ENCODE measurements at places on chromosomes 7 and 10.

DNA sequence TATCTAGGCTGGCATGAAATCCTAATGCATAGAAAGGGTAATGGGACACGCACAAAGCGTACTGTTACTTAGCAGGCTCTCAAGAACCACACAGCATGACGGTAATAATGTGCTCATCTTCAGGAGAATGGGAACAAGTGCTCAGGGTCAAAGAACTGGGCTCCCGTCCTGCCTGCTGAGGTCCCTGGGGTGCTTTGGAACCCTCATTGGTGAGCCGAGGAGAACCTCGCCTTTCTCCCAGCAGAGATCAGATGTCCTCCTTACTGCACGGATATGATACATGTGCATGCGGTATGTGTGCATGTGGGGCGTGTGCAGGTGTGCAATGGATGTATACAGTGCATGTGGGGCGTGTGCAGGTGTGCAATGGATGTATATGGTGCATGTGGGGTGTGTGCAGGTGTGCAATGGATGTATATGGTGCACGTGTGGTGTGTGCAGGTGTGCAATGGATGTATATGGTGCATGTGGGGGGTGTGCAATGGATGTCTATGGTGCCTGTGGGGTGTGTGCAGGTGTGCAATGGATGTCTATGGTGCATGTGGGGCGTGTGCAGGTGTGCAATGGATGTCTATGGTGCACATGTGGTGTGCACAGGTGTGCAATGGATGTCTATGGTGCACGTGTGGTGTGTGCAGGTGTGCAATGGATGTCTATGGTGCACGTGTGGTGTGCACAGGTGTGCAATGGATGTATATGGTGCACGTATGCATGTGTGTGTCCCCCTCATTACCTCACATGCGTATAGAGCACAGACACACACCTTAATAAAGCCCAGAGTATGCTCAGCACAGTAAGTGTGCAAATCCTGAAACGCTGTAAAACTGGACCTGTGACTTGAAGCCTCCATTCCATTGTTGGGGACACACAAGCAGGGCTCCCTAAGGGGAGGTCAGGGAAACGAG lies 336.3 kb downstream of the PTPRN2 start:
- DNase-seq: no peak

GRCh38 chr10:100307684-100308083 lies 21.2 kb upstream of the BLOC1S2 start:
- peak; percentile 60 for DNase-seq

- DNase-seq: no peak
These were observed 50.8 kb upstream of the PDZD8 start for GRCh38 chr10:117425974-117426566.

- DNase-seq: no peak
These were observed 87.0 kb downstream of the SGMS1 start for GRCh38 chr10:50536617-50537240.

GRCh38 chr10:11446133-11446532 lies 165.3 kb downstream of the USP6NL start:
- DNase-seq: no peak

GRCh38 chr7:85823396-85824080 lies 636.7 kb upstream of the SEMA3D start:
- DNase-seq: no peak

DNA sequence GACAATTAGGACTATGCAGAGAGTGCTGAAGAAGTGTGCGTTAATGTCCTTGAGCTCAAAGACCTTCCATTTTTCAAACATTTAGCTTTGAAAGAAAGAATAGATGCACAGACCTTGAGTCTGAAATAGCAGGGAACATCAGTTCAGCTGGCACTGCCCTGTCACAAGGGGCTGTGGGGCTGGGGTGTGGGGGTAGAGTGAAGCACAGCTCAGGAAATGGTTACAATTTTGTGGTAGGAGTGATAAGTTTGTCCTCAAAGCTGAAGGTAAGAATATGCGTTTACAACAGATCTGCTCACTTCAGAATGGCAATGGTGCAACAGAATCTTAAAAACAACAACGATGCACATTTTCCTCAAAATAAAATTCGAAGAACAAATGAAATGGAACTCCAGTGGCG lies 33.6 kb downstream of the SMKR1 start:
- no peak for DNase-seq

DNA sequence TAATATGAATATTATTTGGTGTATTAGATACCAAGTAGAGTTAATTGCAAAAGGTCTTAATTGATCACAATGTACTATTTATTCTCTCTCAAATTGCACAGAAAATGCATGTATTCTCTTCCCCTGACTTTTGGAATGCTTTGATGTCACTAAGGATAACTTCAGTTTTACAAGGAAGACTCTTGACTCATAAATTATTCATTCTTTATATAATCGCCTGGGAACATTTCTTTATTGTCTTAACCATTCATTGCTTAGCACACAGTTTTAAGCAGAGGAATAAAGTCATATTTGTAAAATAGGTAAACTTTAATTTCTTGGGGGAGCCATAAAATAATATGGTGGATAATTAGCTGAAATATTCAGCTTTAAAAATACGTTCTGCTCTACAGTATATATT lies 306.0 kb upstream of the TMEM229A start:
- DNase-seq: no peak

GRCh38 chr10:132815168-132815857 lies 29.4 kb upstream of the NKX6-2 start:
- DNase-seq: no peak

- no peak for DNase-seq
These were observed 177.5 kb downstream of the WNT2 start for GRCh38 chr7:117145333-117145732.

- DNase-seq: peak; percentile 72
These were observed 58.3 kb downstream of the CDK13 start for GRCh38 chr7:40008223-40008815.

- no peak for DNase-seq
These were observed 25.7 kb downstream of the PNLIPRP2 start for GRCh38 chr10:116646502-116646901.

DNA sequence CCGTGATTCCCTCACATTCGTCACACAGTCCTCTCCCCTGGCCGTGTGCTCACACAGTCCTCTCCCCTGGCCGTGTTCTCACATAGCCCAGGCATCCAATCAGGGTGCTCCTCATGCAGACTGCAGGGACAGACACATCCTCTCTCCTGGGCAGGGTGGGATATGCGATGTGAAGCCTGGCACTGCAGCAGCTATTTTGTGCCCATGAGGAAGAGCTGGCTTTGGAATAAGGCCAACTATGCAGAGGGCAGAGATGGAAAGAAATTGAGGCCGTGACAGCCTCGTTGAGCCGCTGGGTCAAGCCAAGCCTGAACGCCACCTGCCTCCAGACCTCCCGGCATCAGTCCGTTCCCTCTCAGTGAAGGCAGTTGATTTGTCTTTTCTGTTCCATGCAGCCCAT lies 35.8 kb downstream of the FOXL3 start:
- no peak for DNase-seq

DNA sequence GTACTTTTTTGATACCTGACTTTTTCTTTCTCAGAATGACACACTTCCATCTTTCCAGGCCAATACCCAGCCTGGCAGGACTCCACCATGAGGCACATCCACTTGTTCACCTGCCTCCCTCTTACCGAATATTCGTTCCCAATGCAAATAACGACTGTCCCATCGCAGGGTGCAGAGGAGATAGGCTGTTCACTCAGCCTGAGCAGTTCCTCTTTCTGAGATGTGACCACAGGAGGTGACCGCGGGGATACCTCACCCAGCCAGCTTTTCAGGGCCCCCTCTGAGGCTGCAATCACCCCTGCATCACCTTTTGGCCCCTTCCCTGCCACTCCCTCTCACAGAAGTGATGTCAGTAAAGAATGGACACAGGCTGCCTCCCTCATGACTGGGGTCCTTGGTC lies 28.3 kb downstream of the PTPRN2 start:
- no peak for DNase-seq

DNA sequence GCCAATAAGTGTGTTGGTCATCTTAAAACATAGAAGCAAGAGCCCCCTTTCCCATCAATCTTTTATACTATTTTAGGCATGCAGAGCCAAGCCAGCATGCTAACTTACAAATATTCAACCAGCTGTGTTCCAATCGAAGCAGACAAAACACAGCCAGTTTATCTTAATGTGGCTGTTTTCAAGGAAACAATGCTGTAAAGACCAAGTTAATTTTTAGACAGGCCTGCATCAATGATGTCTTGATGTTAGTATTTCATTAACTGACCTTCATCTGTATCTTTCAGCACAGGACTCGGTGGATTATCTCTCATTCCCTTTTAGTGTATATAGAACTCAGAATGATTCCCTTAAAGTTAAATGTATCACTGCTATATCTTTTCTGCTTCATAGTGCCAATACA lies 262.0 kb upstream of the ZWINT start:
- no peak for DNase-seq

All from stromal cell of bone marrow (primary cell).